Melanocyte of skin (primary cell): ENCODE measurements at places on chromosomes 5 and 9. TPM values are rescaled to one million over a fixed set of nuclear protein-coding genes. Genes with fewer than 3 reads are reported as not detected.

Gene TBCA
- 86.7 and 151 TPM in 2 replicates for total RNA-seq

Gene CDHR2
- not detected in 2 replicates for total RNA-seq

Gene CDC20B
- not detected in 2 replicates for total RNA-seq

Gene CCIN
- not detected in 2 replicates for total RNA-seq

Gene ZFP37
- total RNA-seq, result 0.34 and 1.5 TPM in 2 replicates

Gene MAPKAP1
- total RNA-seq, result 50.3 and 72.0 TPM in 2 replicates
